ENCODE measurements at places on chromosomes 7 and 10. TPM values are rescaled to one million over a fixed set of nuclear protein-coding genes. Genes with fewer than 3 reads are reported as not detected.

Gene HDAC9
- total RNA-seq, result 4.1 TPM

Gene C10orf53
- not detected for total RNA-seq

Gene NKX2-3
- total RNA-seq, result not detected

Gene H2BK1
- total RNA-seq, result not detected

Gene GPR146
- 50.8 TPM for total RNA-seq

Gene NUDT13
- total RNA-seq, result 1.6 TPM

Gene HTR7
- total RNA-seq, result 0.59 TPM

Gene STEAP1B
- total RNA-seq, result not detected

Gene NRCAM
- total RNA-seq, result 7.2 TPM

Gene REPIN1
- total RNA-seq, result 73.1 TPM

Gene HOXA1
- 3.6 TPM for total RNA-seq

Gene GPR37
- 6.6 TPM for total RNA-seq

Gene SOSTDC1
- 14.7 TPM for total RNA-seq

Gene GIMAP2
- 2.0 TPM for total RNA-seq

Gene TCF7L2
- total RNA-seq, result 19.2 TPM

Gene CPA1
- not detected for total RNA-seq

Gene SORBS1
- total RNA-seq, result 38.9 TPM

Gene ACTR3C
- total RNA-seq, result 15.2 TPM

Gene FGF8
- total RNA-seq, result not detected

Gene PNLIP
- total RNA-seq, result not detected

All from suprapubic skin (tissue), 4 donors.